ENCODE measurements at places on chromosomes 4 and X. TPM values are rescaled to one million over a fixed set of nuclear protein-coding genes. Genes with fewer than 3 reads are reported as not detected.
A peak's percentile ranks its signal among the peaks of the same experiment; 100 is the strongest.

SLC9B1 gene
- total RNA-seq = not detected

TEX13B gene
- not detected for total RNA-seq

CLDN22 gene
- not detected for total RNA-seq

HDX gene
- 6.8 TPM for total RNA-seq

CAPN6 gene
- total RNA-seq = not detected

SPANXA2 gene
- total RNA-seq = not detected

DNA sequence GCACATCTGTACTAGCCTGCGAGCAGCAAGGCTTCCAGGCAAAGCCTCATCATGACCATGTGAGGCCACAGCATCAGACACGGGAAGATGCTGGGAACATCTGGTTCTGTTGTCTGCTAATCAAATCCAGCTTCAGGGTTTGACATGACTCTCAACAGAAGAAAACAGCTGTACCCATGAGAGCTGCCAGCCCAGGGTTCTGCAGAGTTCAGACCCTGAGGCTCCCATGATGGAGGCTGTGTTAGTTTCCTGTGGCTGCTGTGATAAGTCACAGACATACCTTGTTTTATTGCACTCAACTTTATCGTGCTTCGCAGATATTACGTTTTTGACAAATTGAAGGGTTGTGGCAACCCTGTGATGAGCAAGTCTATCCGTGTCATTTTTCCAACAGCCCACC lies 37.5 kb downstream of the JAKMIP1 start:
- no peak for DNase-seq

DNA sequence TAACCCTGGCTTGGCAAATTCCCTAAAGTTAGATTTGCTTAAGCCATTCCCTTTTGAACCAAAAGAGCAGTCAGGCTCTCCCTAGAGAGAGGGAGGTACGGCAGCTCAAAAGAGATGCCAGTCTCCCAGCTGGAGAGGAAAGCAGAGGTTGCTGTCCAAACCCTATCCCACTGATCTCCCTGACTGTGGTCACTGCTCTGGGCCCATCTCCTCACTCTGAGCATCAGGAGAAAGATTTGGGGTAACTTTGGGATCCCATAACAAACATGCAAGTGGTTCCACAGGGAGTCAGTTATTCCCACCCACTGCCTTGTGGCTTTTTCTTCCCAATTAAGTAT lies 17.1 kb downstream of the ACSL1 start:
- no peak for DNase-seq

GRCh38 chr4:3399277-3400194 lies 42.2 kb upstream of the HGFAC start:
- peak; percentile 55 for DNase-seq

- DNase-seq = no peak
Observed at GRCh38 chr4:53040851-53041250, 178.7 kb downstream of the RASL11B start.

DNA sequence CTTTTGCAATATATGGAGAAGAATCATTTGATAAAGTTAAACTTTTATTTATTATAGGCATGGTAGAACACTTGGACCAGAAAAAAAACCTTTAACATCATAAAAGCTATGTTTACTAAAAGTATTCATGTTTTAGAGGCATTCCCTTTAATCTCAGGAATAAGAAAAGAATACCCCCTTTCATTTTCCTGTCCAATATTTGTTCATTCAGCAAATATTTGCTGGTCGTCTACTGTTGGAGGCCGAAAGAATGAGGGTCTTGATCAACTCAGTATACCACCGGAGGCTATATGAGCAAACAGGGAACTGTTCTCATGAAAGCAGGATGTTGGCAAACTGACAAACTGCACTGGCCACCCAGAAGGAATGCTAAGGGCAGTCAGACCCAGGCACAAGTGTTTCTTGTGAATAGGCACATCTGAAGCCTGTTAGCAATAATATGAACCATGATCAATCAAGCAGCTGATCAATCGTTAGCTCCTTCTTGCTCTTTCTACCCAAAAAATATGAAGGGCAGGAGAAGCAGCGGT lies 480.8 kb upstream of the FAT1 start:
- no peak for DNase-seq

DNA sequence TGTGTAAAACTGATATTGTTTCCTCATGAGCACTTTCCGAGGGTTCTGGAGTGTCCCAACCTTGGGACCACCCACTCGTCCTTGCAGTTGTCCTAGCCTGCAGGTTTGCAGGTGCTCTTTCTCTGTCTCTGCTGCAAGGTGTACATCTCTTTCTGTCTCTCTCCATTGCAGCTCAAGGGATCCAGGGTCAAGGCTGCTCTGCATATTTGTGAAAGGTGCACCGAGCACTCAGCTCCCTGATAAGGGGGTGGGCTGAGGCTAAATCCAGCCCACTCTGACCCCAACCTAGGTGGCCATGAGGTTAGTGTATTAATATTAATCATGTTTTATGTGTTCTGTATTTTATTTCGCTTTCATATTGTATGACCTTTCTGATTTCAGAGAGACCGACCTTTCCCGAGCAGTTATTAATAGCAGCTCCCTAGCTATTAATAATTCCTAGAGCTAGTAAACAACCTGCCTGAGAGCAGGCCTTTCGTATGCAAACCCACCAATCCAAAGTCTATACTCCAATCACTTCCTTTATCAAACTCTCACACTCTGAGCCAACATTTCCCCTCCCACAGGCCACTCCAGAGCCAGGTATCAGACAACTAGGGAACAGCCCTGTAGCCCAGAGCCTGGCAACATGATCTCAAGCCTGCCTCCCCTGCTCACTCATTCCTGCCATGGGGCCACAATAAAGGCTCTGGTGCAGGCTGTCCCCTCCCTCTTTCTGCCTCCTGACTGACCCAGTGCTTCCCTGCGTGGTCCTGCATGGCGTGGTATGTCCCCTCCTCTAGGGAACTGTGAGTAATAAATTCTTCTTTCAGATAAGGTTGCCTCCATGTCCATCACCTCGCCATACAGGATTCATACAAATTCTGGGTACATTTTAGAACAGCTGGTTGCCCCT lies 73.9 kb downstream of the SLC2A9 start:
- no peak for DNase-seq

GRCh38 chr4:187227907-187228704 lies 504.4 kb upstream of the FAT1 start:
- DNase-seq = no peak

DNA sequence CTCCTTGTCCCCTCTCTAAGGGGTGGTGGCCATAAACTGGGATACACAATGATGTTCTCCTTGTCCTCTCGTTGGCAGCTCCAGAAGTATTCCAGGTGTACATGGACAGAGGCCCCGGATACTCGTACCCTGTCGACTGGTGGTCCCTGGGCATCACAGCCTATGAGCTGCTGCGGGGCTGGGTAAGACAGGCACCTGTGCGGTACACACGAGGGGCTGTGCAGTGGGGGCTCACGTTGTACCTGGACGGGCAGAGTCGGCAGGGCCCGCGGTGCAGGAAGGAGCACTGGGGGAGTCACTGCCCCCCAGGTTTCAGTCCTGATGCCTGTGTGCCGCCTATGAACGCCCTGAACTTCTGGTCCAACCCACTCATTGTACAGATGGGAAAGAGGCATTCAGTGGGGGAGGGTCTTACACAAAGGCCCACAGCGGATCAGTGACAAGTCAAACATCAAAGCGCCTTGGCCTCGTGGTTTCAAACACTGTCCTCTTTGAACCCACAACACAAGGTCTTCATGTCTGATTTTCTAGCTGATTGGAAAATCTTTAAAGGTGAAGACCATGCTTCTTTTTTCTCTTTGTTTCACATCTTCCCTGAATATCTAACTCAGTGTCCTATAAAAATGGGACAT lies 261.6 kb downstream of the EVC2 start:
- no peak for DNase-seq

DNA sequence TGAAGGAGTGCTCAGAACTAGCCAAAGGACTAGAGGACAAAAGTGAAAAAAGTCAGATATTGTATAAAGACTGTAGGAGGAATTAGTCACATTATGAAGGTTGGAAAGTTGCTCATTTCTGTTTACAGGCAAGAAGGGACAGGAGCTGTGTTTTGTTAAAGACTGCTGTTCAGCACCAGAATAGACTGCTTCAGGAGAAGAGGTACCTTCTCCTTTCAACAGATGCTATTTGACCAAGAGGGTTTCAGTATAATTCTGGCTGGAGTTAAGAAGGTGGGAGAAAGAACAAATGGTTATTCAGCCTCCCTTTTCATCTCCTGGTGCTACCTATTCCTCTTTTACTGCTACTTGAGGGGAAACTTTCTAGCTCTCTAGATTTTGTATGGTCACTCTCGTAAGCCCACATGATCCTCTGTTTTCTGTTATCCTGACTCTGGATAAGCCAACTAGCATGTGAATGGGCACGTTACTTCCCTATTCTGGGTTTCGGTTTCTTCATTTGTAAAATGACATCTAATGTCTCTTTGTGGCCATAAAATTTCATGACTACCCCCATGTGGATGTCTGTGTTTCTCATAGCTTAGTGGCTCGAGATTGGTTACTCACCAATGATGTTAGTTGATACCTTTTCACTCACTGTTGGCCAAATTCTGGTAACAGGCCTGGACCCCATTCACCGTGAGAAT lies 68.9 kb downstream of the SH2D1A start:
- DNase-seq = no peak

DNA sequence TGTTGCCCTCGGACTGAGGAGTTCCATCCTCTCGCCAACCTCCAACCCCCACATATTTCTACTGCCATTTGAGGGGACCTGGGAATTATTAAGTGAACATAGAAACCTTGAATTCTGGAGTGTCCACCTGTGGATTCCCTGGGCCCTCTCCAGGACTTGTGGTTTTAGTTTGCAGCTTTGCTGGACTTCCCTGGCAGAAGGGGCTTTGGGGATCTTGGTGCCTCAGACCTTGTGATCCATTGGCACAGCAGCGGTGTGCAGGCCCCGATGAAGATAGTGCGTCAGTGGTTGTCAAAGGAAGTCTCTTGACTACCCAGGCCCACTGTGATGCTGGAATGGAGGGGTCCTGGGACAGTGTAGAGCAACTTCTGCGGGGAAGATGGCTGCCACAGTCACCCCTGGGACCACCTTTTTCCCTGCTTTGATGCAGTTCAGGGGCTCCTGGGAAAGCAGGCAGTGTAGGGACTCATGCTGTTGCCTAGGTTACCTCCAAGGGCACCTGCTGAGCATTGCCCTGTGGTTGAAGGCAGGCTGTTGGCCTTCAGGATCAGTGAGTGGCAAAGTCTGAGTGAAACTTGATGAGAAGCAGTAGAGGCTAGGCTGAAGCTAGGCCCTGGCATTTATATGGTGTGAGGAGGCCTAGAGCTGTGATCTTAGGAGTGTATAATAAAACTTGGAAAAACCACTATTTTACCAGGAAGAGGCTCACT lies 2.2 kb downstream of the SLC16A2 start:
- DNase-seq = no peak

GRCh38 chr4:61514991-61515390 lies 314.9 kb downstream of the ADGRL3 start:
- DNase-seq = no peak

Data from dermis blood vessel endothelial cell (primary cell).